Posterior vena cava (tissue), 2 donors: ENCODE measurements at places on chromosomes 6 and 20. TPM values are rescaled to one million over a fixed set of nuclear protein-coding genes. Genes with fewer than 3 reads are reported as not detected.
A peak's percentile ranks its signal among the peaks of the same experiment; 100 is the strongest.

- no peak for DNase-seq
Measured at GRCh38 chr20:19375395-19375794, 163.0 kb downstream of the SLC24A3 start.

The HMGCLL1 gene
- total RNA-seq = 0.42 TPM

DNA sequence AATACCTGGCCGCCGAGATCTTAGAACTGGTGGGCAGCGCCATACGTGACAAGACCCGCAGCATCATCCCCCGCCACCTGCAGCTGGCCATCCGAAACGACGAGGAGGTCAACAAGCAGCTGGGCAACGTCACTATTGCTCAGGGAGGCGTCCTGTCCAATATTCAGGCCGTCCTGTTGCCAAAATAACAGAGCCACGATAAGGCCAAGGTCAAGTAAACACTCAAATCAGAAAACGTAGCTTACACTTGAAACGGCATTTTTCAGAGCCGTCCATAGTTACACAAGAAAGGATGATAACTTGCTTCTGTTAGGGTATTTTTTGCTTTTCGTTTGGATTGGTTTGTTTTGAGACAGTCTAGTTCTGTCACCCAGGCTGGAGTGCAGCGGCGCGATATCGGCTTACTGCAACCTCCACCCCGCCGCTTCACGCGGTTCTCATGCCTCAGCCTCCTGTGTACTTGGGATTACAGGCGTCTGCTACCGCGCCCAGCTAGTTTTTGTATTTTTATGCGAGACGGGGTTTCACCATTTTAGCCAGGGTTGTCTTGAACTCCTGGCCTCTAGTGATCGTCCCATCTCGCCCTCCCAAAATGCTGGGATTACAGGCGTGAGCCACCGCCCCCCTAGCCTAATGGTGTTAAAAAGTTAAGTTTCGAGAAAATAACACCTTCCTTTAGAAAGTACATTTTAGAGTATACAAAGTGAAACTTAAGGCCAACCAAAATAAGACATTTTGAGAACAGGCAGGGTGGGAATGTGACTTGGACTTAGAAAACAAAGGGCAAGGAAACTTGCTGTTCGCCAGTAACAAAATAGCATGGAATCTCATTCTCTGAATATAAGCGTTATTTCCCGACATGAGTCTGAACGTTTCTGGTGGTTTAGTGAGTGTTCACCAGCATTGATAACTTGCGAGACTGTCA, 42.8 kb upstream of the HFE start:
- DNase-seq = no peak

DNA sequence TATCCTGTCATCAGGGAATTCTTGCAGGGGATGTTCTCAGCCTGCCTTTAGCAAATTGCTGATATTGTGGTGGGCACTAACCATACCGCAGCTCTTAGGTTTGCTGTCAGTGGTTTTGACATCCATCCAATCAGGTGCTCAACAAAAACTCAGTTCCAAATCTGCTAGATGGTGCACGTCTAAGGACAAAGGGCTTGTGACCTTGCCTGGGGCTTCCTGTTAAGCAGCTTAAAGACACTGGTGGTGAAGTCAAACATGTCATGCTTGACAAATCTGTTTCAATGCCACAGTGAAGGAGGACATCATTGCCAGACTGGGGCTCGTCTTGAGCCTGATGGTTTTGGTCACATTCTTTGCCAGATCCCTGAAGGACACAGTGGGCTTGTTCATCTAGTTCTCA, 179.8 kb upstream of the NOX3 start:
- DNase-seq = no peak

DNA sequence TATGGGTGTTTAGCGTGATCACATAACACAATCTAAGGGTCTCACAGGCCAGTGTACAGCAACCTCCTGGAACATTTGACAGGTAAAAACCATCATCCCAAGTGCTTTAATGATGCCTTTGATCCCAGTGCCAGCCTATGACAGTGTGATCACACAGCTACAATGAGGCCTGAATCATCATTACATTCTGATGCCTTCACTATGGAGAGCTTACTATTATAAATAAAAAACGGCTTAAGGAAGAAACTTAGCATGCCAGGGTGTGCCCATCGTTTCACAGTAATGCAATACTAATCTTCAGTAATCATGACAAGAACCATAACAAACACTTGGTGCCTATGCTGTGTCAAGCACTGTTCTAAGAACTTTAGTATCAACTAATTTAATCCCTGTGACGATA, 11.4 kb downstream of the MAP7 start:
- no peak for DNase-seq

DNA sequence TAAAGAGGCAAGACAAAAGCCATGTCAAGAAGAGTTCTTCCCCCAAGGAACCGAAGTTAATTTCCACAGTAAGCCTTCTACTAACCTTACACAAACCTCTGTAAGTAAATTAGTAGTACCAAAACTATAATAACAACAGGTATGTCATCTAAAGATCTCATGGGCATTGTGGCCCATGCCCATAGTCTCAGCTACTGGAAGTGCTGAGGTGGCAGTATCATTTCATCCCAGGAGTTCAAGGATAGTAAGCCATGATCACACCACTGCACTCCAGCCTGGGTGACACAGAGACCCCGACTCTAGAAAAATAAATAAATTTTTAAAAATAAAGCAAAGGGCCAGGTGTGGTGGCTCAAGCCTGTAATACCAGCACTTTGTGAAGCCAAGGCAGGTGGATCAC, 29.2 kb downstream of the MDN1 start:
- DNase-seq = no peak

The BPIFB2 gene
- total RNA-seq = not detected

- DNase-seq = no peak
Measured at GRCh38 chr6:108798670-108799353, 49.4 kb upstream of the ARMC2 start.

DNA sequence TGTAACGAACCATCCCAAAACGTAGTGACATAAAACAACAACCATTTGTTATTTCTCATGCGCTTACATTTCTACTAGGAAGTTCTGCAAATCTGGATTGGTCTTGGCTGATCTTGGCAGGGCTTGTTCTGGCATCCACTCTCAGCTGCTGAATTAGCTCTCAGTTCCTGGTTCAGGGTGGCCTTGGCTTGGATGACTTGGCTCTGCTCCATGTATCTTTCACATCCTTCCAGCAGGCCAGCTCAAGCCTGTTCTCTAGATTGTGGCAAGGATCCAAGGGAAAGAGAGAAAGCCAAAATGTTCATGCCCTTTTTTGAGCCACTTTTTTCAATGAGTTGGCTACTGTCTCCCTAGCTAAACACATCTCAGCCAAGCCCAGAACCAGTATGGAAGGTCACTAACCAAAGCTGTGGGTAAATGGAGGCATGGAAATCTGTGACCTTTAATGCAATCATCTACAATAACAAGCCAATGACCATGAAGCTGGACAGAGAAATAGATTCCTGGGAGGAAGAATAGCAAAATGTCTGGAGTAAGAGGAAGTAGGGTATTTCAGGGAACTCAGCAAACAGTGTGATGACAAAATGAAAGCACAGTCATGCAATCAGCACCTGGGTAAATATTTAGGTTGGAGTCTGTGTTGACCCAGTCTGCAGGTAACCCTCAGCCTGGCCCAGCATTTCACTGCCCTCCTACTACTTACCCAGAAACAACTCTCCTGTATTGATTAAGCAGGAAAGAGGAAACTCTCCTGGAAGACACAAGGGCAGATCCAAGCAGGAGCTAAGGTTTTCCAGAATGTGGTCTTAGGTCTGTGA, 32.7 kb upstream of the SNAP25 start:
- DNase-seq = no peak

- DNase-seq = no peak
Measured at GRCh38 chr6:28226460-28226859, 1.4 kb downstream of the ZSCAN9 start.

GRCh38 chr6:71400852-71401251, 112.2 kb downstream of the OGFRL1 start:
- DNase-seq = no peak

The MSH5 gene
- 9.8 TPM for total RNA-seq

DNA sequence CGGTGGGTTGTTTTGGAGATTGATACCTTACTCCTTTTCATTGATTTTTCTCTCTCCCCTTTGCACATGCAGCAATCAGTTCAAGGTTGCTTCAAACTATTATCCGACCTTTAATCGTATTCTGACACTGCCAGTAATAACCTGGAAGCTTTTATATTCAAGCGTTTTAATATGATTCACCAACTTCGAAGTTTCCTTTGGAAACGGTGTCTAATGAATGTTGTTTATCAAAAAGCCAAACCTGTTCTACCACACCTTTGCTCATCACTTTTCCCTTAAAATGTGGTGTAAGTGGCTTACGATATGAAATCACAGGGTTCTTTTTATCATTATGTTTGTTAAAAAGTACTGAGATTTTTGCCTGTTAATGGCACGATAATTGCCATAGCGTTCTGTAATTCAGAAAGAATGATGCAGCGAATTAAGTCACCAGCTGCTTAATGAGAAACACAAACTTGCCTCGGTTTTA, 660 bp downstream of the STXBP5 start:
- no peak for DNase-seq

The CDH22 gene
- total RNA-seq = 0.28 TPM

GRCh38 chr20:11502061-11502460, 415.6 kb upstream of the BTBD3 start:
- DNase-seq = no peak

DNA sequence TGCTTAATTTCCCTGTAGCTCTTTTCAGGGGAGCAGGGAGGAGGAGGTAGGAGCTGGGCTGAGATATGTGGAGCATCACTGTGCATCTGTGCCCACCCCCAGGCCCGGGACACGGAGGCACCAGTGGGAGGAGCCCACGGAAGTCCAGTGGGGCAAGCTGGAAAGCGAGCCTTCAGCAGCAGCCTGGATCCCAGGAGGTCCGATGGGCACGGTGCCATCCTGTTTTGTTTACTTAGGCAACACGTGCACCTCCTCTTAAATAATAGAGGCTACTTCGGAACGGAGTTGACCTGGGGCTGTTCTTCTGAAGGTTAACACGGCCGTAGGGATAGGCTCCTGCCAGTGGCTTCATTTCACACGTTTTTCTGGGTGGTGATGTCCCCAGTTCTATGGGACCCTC, 51.6 kb downstream of the CDH4 start:
- no peak for DNase-seq

DNA sequence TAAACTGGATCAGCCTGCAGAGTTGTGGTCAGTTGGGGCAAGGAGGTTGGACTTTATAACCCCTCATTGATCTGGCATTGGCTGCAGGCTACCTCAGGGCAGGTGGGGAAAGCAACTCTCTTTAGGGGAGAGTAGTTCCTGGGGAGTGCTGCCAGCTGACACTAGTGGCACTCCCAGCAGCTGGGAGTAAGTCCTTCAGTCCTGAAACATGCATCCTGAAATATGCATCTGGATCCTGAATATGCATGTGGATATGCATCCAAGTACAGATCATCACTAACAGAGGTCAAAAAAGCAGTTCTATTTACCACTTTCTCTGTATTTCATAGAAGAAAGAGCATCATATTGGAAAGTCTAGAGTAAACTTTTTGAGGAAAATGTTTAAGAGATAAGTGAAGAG, 350.8 kb downstream of the EPM2A start:
- DNase-seq = no peak

DNA sequence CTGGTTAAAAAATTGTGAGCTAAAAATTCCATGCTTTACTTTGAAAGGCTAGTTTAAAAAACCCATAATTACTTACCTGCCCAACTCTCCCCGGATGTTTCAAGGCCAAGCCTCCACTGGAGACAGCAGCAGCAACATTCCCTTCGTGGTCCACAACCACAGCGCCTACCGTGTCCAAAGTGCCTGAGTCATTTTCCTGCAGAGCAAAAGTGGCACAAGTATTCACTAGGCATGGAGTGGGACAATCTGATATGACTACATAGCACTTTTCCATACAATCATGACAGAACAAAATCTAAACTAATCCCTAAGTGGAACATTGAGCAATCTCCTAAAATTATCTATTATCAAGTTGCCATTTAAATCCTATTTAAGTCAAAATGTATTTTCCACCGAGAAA, 104.8 kb downstream of the TASP1 start:
- DNase-seq = no peak

The COL9A1 gene
- not detected for total RNA-seq

DNA sequence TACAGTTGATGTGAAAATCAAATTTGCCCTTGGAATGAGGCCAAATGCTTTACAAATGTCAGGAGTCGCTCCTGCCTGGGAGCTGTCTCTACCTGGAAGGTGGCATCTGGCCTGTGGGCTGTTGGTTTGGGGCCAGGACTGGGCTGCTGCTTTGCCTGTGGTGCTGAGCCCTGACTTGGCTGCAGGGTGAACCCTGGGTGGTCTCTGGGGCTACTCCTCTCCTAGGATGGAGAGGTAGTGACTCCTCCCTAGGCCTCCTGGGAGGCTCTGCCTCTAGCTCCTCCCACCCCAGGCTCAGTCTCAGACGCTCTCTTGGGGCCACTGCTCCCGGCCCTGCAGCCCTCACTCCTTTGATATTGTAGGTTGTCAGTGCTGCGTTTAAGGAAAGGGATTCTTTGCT, 47.5 kb downstream of the EFCAB8 start:
- DNase-seq = no peak

GRCh38 chr6:169884158-169884557, 132.7 kb downstream of the ERMARD start:
- peak; percentile 16 for DNase-seq

The ULBP1 gene
- not detected for total RNA-seq

GRCh38 chr6:34047913-34048867, 97.7 kb downstream of the GRM4 start:
- no peak for DNase-seq

- DNase-seq = no peak
Measured at GRCh38 chr6:132218059-132218696, 183.1 kb downstream of the MOXD1 start.

GRCh38 chr6:3620389-3620788, 131.1 kb downstream of the PXDC1 start:
- DNase-seq = no peak

The ADIG gene
- total RNA-seq = not detected

DNA sequence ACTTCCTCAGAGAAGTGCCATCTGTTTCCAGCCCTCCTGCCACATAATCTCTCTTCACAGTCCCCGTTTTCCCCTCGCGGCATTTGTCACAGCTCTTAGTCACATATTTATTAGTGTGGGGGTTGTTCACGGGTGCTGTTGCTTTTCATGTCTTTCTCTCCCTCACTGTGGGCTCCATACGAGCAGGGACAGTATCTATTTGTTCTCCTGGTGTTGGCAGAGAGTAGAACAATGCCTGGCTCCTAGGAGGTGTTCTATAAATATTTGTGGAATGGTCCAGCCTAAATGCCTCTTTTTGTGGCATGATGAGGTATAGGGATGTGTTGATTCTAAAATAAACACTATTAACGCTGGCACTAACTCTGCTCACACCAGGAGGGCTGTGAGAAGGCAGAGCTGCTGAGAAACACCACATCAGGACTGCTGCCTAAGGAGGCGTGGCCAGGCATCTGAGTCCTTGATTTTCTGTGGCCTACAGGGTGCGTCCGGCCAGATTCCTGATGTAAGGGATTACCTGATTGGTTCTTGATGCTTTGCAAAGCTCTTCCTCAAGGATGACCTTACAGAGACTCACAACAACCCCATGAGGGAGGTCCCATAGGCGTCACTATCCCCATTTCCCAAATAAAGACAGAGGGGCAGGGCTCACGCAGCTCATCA, 219.8 kb upstream of the ARID1B start:
- no peak for DNase-seq

The BCAS1 gene
- 1.8 TPM for total RNA-seq

- DNase-seq = peak; percentile 65
Measured at GRCh38 chr6:167706313-167707109, 120.2 kb upstream of the AFDN start.

- no peak for DNase-seq
Measured at GRCh38 chr6:16102208-16102607, 26.7 kb upstream of the MYLIP start.

The RIMS4 gene
- total RNA-seq = 6.6 TPM

GRCh38 chr6:72080260-72080941, 194.1 kb downstream of the RIMS1 start:
- DNase-seq = no peak
